ENCODE measurements at places on chromosomes 1 and 21.

DNA sequence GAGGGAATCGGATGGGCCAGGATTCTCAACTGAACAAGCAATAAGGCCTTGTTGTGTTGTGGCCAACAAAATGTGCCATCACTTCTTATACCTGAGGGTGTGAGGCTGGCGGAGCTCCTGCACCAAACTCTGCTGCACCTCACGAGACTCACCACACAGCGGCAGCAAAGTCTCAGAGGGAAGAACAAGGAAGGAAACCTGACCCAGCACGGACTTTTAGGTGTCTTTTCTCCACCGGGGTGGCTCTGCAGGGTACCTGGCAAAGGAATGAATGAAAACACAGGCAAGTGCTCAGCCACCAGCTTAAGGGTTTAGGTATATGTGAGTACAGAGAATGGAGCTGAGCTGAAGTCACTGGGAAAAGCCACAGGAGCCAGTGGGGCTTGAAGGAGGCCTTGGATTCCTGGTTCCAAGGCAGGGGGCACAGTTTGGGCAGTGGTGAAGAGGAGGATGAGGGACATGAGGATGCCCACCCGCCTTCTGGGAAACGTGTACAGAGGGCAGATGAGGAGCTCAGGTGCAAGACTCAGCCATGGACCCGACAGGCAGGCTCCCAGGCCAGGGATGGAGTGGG lies 31.1 kb upstream of the HSD3B1 start:
- DNase-seq: no peak

DNA sequence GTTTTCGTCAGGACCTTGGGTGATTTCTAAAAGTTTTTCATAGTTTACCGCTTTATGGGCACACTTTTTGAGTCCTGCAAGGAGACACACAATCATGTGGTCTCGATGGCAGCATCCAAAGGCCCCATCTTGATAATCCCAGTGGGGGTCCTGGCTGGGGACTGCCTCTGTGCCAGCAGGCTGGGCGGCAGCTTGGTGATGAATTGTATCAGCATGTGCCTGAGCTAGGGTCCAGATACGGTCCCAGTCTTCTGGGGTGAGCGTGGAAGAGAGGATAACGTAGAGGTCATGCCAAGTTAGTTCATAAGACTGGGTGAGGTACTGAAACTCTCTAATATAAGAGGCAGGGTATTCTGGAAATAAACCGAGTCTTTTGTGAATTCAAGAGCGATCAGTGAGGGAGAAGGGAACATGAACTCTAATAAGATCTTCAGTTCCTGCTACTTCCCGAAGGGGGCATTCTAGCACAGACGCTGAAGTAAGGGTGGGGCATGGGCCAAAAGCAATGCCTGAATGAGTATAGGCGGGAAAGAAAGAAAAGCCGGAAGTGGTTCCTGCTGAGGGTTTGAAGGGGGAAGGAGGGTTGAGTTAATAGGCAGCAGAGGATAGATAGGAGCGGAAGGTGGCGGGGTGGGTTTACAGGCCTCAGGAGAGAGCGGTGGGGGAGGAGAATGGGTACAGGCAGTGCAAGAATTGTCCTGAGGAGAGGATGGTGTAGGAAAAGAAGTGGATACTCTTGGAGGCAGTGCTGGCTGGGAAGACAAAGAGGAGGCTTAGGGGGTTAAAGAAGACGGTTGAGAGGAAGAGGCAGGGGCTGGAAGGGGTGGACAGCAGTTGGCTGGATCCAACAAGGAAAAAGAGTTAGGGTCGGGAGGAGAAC lies 1.6 kb downstream of the ERVH48-1 start:
- no peak for DNase-seq

GRCh38 chr1:38777464-38777957 lies 82.1 kb downstream of the RRAGC start:
- no peak for DNase-seq

- no peak for DNase-seq
Measured at GRCh38 chr1:168084396-168085231, 52.1 kb downstream of the GPR161 start.

DNA sequence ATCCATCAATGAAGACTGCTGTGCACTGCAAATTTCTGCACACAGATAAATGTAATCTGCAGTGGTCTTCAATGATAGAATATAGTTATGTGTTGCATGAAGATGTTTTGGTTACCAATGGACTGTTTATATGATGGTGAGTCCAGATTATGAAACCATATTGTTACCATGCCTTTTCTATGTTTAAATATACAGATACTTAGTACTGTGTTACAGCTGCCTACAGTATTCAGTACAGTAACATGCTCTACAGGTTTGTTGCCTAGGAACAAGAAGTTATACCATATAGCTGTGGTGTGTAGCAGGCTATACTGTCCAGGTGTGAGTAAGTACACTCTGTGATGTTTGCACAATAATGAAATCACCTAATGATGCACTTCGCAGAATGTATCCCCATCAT lies 40.8 kb downstream of the SORT1 start:
- DNase-seq: no peak

DNA sequence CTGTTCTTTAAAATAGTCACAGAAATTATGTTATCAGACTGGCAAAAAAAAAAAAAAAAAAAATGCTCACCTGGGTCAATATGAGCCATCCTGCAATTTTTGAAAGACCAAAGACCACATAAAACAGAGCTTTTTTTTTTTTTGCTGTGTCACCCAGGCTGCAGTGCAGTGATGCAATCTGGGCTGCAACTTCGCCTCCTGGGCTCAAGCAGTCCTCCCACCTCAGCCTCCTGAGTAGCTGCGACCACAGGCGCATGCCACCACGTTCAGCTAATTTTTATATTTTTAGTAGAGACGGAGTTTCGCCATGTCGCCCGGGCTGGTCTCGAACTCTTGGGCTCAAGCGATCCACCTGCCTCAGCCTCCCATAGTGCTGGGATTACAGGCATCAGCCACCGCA lies 62.8 kb downstream of the RGS13 start:
- no peak for DNase-seq

DNA sequence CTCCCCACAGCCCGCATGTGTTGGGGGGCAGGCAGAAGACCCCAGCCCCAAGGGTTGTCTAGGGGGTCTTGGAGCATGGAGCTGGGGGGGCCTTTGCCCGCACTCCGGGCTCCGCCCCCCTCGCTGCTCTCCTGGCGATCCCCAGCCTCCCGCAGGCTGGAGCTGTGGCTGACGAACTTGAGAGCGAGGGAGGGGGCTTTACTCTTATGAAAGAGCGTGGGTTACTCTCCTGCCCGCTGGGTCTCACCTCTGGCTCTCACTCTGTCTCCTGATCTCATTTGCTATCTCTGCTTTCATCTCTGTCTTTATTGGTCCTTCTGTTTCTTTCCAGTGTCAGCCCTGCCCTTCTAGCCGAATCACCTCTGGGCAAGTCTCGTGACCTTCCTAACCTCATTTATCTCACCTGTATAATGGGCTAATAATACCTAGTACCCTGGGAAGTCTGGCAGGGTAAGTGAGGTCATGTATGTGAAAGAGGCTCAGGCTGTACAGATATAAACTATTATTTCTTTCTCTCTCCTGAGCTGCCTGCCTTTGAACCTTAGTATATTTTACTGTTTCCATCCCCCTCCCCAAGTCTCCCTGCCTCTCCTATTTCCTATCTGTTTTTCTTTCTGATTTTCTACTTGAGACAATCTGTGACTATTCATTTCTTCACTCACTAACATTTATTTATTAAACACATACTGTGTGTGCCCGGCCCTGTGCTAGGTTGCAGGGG lies 731 bp downstream of the EFNA4 start:
- no peak for DNase-seq

- no peak for DNase-seq
Measured at GRCh38 chr1:117611121-117611601, 5.3 kb downstream of the TENT5C start.

DNA sequence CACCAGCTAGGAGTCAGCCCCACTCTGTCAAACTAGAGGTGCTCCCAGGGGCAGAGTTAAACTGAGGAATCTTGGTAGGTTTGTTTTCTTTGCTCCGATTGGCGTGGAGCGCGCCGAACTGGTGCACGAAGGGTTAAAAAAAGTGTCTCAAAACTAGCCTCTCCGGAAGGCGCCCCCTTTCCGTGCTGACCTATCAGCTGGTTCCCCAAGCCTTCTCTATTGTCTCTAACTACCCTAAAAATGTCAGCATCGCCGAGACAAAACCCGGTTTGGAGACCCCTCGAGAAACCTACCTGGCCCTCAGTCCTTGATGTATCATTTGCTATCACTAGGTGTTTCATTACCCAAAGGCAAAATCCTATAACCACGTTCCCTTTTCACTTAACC lies 2.2 kb downstream of the TGFB2 start:
- no peak for DNase-seq

- DNase-seq: no peak
Measured at GRCh38 chr1:180262628-180263488, 32.8 kb downstream of the LHX4 start.

- DNase-seq: no peak
Measured at GRCh38 chr1:45892068-45892785, 88.8 kb downstream of the MAST2 start.

- no peak for DNase-seq
Measured at GRCh38 chr1:40344597-40344996, 27.5 kb upstream of the COL9A2 start.

DNA sequence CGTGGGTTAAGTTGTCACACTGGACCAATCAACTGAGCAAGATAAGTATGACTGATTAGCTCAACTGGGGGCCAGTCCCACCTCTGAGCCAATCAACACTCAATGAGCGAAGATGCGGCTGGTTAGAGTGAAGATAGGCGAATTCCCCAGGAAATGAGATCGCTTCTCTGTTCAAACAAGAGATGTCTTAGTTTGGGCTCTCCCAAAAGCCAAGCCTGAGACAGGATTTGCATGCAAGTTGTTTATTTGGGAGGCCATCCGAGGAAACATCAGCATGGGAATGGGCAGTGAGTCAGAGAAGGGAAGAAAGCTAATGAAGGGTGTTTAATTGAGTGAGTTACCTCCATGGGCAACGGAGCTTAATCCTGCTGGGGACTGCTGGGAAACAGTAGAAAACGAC lies 4.9 kb upstream of the GJB5 start:
- no peak for DNase-seq

GRCh38 chr1:42419126-42419821 lies 36.5 kb downstream of the ZMYND12 start:
- no peak for DNase-seq

DNA sequence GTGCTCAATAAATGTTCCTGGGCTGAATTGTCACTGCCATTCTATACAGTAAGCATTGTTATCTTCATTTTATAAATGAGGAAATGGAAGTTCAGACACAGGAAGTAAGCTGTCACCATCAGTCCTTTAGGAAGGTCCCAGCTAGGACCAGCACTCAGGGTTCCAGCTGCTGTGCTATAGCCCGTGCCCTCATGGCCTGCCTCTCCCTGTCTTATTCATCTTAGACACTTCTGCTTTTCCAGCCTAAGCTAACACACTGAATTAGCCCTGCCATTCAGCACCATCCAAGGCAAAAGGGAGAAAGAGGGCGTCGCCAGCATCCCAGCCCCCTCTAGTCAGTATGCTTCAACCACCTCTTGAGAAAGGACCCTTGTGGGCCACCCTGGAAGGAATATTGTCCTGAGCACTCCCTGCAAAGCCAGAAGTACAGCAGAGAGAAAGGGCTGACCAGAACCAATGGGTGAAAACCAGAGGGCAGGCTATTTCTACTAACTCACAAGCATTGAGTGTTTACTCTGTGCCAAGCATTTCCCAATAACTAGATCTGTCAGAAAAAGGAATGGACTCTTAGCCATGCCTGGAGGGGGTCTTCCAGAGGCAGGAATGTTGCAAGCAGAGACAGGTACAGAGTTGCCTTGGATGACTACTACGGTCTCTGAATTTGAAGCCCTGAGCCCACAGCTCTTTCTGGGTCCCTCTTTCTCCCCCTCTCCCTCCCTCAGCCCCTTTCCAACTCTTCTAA lies 77.9 kb upstream of the NFIA start:
- no peak for DNase-seq

- no peak for DNase-seq
Measured at GRCh38 chr1:175564119-175564518, 179.3 kb downstream of the TNR start.

- no peak for DNase-seq
Measured at GRCh38 chr1:118960026-118960561, 28.0 kb downstream of the TBX15 start.

DNA sequence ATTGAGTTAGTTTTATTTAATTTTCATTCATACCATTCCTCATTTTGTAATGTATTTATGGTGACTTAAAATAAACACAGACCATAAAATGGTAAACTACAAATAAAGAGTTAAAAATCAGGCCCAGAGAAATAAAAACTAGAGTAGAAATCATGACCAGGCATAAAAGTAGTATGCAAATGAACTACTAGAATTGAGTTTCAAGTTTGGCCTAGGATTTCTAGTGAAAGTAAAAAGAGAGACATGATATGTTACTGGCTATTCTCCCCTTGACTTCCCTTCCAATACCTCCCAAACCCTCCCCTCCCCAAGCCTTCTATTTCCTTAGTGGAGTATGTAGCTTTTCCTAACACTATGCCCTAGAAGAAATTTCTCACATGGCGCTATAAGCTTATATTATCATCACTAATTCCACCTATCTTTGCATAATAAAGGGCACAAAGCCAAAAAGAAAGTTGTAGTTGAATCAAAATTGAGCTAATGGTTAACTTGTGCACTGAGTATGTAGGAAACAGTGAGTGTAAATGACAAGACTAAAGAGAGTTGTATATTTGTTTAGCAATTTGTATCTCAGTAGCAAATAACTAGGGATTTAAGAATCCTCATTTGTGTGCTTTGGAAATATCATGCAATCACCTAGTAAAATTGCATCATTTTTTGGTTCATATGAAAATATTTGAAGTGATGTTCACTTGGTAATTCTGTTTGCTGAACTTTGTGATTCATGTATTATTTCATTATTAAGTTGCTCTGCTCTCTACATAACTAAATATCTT lies 29.7 kb upstream of the CDC14A start:
- no peak for DNase-seq

DNA sequence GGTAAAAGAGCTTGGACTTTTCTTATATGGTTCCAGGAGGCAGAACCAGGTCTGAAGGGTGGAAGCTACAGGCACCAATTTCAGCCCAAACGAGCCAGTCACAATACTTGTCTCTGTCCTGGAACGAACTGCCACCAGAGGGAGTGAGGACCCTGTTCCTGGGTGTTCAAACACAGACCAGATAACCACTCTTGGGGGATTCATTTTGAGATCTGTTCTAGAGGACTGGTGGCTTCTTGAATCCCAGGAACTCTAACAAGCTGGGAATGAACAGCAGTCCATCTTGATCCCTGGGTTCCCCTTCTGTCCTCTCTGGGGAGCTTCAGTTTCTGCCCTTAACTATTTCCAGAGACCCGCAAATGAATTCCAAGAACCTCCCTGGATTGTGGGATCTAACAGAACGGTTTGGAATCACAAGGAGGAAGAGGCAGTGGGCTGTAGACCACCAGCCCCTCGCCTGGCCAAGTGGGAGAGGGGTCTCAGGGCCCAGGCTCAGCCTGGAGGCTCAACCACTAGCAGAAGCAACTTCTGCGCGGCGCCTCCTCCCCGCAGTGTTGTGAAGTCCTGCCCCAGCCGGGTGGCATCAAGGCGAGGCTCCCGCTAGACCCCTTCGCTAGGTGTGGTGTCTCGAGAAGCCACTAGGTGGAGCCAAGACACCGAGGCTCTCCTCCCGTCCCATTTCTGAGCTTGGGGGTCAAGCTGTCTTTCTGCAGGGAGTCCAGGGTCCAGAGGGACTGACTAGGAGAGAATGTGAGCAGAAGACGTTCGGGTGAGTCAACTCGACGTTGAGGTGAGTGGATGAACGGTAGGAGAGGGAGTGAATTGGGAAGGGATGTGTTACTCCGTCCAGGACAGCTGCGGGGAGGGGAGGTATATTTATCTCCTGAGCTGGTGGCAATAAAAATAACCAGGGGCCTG lies 12.1 kb upstream of the NES start:
- DNase-seq: peak; percentile 46

Measured in cerebellar nuclear complex (tissue), 1 donor.